ENCODE measurements at places on chromosomes 16 and 17.

DNA sequence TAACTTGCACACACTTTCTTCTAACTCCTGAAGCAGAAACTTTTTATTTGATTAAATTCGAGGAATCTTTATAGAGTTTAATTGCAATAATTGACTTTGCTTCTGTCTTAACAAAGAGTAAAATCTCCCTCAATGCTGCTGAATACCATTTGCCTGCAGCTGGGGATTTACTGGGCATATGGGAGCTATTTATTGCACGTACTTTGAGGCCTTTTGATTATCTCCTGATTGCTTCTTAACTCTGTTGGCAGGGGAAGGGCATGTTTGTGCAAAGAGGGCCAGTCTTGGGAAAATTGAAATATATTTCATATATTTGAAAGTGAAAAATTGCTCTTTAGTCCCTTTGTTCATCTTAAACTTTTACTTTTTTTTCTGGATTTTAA lies 156.8 kb upstream of the CHMP6 start:
- DNase-seq: no peak

DNA sequence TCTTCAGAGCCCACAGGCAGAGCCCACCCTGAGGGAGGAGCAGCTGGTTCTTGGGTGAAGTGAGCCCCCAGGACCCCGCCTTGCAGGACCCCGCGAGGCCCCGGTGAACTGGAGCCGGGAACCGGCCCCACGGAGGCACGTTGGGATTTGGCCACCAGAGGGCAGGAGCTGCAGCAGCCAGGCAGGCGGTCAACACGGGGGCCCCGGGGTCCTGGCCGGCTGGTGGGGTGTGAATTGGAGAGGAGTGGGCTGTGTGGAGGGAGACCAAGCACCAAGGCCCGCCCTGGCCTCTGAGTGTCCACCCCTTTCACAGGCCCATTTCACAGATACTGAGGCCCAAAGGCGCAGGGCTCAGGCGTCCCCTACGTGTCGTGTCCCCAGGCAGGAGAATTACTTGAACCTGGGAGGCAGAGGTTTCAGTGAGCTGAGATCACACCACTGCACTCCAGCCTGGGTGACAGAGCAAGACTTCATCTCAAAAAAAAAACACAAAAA lies 2.2 kb downstream of the DPEP1 start:
- no peak for DNase-seq

GRCh38 chr17:39237586-39237985 lies 11.8 kb upstream of the STAC2 start:
- DNase-seq: no peak

GRCh38 chr17:79969906-79970305 lies 65.8 kb downstream of the TBC1D16 start:
- DNase-seq: no peak

DNA sequence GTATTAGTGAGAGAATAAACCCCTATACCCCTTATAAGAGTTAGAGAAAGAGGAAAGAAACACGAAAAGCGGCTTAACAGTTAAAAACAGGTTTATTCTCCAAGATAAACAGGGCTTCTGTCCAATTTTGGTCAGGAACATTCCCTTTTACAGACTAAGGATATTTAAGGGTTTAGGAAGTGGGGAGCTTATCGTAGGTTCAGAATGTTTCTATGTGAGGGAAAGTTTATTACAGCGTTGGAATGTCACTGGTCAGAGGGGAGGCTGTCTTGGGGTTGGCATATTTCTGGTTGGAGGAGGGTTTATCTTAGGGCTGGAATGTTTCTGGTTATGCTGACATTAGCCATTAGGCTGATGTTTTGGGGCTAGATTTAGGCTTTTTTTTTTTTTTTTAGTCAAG lies 34.1 kb upstream of the WWOX start:
- no peak for DNase-seq

Data from NCI-H2081 treated with DMSO at 0.1 percent for 48 hours (cell line).